ENCODE measurements at places on chromosomes 3 and 15.

DNA sequence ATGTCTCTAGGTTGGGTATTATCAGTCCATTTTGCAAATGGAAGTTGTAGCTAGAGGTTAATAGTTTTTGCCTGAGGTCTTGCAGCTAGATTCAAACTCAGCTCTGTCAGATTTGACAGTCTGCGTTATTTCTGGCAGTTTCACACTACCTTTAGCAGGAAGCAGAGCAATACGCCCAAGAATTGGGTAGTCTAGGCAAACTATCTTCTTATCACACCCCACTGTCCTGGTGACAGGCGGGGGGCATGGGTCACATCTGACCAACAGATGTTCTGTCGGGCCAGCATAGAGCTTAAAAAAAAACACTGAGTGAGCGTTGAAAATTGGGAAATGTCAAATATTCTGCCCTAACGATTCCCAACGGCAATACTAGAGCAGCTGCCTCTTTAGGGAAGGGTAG lies 5.7 kb downstream of the GPR160 start:
- DNase-seq, result no peak
- no peaks in the 10 kb centered on the region for H3K36me3 ChIP-seq
- H3K4me3 ChIP-seq, result no peak overlapping the region
- H3K27me3 ChIP-seq, result peaks cover 4% of the 10 kb centered on the region
- no peak overlapping the region for H3K27ac ChIP-seq
- H3K4me1 ChIP-seq, result no peaks in the 10 kb centered on the region

GRCh38 chr3:167166594-167167253 lies 213.4 kb downstream of the ZBBX start:
- no peak for DNase-seq
- H3K27me3 ChIP-seq, result no peaks in the 10 kb centered on the region
- H3K4me1 ChIP-seq, result no peaks in the 10 kb centered on the region
- no peaks in the 10 kb centered on the region for H3K36me3 ChIP-seq
- no peak overlapping the region for H3K27ac ChIP-seq
- no peak overlapping the region for H3K4me3 ChIP-seq

DNA sequence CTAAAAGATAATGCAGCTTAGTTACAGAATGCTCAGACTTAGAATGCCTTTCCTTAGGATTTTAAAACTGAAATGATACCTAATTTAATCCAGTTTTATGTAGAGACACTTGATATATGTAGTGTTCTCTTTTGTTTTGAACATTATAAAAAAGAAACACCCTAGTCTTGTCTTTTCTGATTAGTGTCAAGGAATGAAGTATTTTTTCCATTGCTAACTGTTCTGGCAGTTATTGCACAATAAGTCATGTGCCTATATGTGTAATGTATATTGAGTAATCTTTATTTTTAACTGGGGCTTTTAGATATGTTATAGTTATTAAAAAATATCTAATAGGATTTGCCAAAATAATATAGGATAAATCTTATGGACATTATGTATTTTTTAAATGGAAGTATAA lies 4.5 kb downstream of the ARL8B start:
- H3K36me3 ChIP-seq, result no peaks in the 10 kb centered on the region
- no peaks in the 10 kb centered on the region for H3K27me3 ChIP-seq
- H3K4me3 ChIP-seq, result no peak overlapping the region
- no peaks in the 10 kb centered on the region for H3K4me1 ChIP-seq

GRCh38 chr15:73391128-73391872 lies 22.5 kb upstream of the HCN4 start:
- no peak for DNase-seq
- H3K4me1 ChIP-seq, result no peaks in the 10 kb centered on the region
- H3K27ac ChIP-seq, result no peak overlapping the region
- no peak overlapping the region for H3K4me3 ChIP-seq
- H3K27me3 ChIP-seq, result peaks cover 20% of the 10 kb centered on the region

All from breast epithelium (tissue), 4 donors.